ENCODE measurements at places on chromosomes 13 and 19.

DNA sequence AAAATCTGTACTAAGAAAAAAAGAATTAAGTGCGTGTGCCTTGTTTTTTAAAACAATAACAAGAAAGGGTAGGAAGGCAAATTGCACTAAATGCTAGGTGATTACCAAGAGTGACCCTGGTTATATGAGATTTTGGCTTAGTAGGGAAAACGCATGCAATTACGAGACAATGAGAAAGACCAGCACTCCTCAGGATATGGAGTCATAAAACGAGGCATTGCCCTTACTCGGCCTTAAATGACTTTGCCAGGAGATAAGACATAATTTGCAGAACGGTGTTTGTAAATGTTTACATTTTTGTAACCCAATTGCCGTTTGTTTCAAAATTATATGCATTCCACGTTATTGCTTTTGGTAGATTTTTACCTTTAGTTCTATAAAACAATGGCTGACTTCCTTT is 179.8 kb downstream of the RBM26 start:
- DNase-seq = no peak

- no peak for DNase-seq
Measured at GRCh38 chr19:37565370-37565669, 29.3 kb downstream of the ZNF571 start.

GRCh38 chr13:59261928-59262488 is 901.7 kb downstream of the DIAPH3 start:
- no peak for DNase-seq

GRCh38 chr19:51009061-51009891 is 7.9 kb upstream of the KLK8 start:
- DNase-seq = no peak

DNA sequence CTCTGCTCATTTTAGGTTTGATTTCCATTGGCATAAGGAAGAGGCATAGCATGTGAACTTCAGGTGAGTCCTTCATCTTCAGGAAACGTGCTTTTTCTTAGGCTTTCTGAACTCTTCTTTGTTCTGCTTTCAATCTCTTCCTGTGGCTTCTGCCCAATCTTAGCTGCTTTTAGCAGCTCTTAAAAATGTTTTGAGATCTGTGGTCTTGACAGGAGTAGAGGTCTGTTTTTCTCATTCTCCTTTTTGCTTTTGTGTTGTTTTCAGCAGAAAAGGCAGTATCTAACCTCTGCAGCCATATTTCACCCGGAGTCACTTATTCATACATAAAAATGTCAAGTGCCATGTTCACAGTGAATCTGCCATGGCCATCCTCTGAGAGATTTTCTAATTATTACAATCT is 120.3 kb downstream of the LIG4 start:
- no peak for DNase-seq

- DNase-seq = no peak
Measured at GRCh38 chr13:68897331-68897928, 1210.2 kb upstream of the ATXN8OS start.

DNA sequence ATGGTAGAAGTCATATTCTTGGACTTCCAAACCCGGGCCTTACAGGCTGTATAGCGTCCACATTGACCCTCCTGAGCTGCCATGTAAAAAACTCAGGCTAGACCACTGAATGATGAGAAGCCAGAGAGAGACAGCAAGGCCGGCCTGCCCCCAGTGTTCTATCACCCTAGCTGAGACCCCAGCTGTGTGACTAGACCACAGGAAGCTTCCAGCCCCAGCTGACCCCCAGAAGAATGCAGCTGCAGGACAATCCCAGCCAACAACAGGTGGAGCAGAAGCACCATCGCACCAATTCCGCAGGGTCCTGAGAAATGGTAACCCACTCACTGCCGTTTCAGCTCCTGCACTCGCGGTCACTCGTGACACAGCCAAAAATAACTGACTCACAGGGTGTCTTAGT is 2.9 kb upstream of the ATP11A start:
- DNase-seq = no peak

DNA sequence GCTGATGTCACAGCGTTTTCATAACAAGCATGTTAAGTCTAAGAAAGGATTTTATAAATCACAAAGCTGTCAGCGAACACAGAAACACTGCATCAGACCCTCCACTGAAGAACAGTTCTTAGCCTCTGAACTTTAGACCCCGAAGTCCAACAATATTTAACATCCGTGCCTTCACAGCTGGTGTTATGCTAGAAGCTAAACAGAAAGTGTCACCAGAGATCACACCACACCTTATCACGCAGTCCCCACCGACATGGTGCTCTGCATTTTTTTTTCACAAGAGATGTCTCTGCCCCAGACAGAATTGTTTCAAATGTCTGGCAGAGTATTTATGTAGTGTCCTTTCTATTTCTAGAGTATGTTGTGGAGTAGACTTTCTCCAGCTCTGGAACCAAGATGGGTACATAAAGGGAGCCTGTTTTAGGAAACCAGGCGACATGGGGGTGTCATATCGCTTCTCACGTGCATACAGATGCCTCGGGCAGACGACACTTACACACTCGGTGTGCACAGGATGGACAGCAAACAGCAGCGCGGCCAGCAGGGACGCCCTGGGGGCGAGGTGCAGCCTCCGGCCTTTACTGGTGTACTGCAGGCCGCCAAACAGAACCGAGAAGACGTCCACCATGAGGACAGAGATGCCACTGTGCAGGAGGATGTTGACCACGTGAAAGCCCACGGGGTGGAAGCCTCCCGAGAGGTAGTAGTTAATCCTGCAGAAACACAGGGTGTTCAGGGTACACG is 12.0 kb downstream of the TMTC4 start:
- DNase-seq = no peak

DNA sequence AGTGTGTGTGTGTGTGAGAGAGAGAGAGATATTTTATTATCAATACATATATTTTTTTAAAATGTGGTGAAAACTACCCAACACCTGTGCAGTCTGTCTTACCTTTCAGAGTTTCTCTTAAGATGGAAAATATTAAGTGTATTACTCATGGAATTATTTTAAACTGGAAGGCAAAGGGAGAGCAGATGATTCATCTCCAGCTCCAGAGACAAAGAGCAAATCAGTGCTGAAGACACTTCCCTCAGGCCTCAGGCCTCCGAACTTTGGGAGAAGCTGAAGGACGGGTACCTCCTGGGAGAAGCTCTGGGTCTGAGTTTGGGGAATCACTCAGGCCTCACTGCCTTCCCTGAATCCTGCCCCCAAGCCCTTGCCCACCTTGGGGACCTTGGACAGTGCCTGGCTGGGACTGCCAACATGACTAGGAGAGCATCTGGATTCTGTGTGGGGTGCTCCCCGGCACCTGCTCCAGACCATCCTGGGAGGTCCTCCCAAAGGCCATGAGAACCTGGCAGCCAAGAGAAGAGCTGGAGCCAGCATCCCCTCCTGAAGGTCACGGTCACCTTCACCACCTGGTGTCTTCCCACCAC is 170.4 kb upstream of the UBL3 start:
- no peak for DNase-seq

GRCh38 chr19:3976495-3977241 is 5.8 kb upstream of the DAPK3 start:
- DNase-seq = peak; percentile 21

DNA sequence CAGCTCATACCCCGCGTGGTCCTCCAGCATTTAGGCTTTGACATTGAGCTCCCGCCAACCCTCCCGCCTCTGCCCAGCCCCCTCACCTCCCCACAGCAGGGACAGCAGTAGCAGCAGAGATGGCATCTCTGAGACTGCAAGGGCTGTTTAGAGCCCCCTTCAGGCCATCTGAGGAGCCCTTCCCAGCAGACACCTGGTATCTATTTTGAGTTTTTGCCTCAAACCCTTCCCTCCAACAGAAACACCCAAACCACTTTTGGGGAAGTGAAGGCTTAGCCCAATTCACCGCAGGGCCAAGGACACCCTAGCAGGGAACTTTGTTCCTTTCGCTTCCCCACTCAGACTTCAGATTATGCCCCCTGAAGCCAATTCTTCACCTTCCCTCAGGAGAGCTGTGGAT is 6.3 kb upstream of the ZNF175 start:
- DNase-seq = no peak

GRCh38 chr19:17205237-17206140 is 9.7 kb upstream of the USE1 start:
- peak; percentile 61 for DNase-seq

GRCh38 chr19:2240881-2241760 is 4.5 kb downstream of the SF3A2 start:
- DNase-seq = no peak

DNA sequence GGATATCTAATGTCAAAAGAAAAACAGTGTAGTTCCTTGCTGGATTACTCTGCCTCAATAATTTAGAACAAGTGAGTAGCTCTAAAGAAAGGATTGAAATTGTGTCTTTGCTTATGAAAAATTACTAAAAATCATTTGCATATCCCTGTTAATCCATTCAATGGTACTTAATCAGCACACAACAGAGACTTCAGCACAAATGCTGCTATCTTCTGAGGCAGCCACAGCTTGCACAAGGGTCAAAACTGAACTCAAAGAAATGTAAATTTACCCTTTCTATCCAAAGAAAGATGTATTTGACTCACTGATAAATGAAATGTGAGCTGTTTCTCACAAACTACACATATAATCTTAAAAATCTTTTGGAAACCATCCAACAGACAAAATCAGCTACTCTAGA is 116.2 kb downstream of the LHFPL6 start:
- no peak for DNase-seq

- peak; percentile 46 for DNase-seq
Measured at GRCh38 chr19:10884274-10884673, 12.9 kb downstream of the CARM1 start.

GRCh38 chr13:74287724-74288169 is 153.5 kb upstream of the KLF12 start:
- peak; percentile 46 for DNase-seq

DNA sequence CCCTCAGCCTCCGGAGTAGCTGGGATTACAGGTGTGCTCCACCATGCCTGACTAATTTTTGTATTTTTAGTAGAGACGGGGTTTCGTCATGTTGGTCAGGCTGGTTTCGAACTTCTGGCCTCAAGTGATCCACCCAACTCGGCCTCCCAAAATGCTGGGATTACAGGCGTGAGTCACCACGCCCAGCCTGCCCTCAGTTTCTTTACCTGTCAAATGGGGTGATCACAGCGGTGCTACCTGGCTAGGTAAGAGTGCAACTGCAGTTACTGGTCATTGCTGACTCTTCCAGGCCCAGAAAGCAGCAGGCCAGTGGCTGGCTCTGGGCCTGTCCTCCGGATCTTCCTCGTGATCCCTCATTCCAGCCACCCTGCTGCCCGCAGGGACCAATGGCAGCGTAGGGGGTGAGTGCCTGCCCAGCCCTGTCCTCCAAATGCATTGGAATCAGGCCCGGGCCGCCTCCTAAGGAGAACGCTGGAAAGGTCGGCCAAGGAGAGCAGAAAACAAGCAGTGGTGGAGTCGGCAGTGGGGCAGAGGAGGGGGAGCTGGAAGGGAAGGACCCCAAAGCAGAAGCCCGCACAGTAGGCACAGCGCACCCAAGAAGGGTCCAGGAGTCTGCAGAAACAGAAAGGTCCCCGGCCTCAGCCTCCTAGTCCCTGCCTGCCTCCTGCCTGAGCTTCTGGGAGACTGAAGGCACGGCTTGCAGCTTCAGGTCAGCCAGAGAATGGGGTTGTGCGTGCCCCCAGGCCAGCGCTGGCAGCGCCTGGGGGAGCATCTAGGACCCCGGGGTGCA is 1.8 kb upstream of the SLC27A1 start:
- no peak for DNase-seq

DNA sequence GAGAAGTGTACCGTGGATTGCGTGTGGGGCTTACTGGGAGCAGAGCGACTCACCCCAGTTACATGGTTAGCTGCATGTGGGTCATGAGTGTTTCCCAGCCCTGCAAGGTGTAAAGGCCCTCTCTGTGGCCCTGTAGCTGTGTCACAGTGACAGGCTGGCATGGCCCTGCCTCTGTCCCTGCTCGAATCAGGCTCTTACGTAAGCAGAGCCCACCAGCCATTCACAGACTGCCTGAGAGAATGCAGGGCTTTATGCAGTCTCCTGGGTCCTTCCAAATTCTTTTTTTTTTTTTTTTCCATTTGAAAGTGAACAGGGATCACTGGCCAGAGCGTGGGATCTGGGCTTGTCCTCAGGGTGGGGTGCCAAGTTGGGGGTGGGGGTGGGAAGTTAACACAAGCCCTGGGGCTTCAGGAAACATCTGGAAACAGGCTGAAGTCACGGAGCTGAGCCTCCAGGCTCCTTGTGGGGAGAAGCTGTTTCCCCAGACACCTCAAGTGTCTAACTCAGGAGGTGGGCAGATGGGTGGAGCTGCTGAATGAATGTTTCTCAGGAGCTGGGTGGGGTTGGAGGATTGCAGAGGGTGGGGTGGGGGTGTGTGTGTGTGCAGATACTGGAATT is 13.4 kb downstream of the TECR start:
- DNase-seq = peak; percentile 45

GRCh38 chr19:43546581-43546980 is 13.6 kb downstream of the ZNF575 start:
- DNase-seq = no peak

- no peak for DNase-seq
Measured at GRCh38 chr13:99311748-99312492, 4.7 kb upstream of the GPR183 start.

DNA sequence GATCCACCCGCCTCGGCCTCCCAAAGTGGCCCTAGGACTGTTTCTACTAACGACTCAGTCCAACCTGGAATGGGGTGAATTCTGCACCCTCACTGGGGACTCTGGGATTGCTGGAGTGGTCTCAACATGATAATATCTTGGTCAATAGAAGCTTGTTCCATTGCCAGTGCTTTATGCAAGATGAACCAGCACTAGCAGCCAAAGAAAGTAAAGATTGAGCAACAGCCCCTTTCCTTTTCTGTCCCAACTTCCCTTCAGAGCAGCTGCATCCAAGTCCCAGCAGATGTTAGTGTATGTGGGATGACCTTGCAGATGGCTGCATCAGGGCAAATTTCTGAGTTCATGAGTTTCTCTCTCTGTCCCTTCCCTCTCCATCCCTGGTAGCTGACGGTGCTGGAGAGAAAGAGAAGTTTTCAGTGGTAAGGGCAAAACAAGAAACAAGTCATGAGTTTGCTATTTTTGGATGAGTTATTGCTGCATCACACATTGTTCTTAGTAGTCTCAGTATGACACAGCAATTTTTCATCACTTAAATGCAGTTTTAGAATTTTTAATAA is 183.6 kb upstream of the EDNRB start:
- DNase-seq = no peak

DNA sequence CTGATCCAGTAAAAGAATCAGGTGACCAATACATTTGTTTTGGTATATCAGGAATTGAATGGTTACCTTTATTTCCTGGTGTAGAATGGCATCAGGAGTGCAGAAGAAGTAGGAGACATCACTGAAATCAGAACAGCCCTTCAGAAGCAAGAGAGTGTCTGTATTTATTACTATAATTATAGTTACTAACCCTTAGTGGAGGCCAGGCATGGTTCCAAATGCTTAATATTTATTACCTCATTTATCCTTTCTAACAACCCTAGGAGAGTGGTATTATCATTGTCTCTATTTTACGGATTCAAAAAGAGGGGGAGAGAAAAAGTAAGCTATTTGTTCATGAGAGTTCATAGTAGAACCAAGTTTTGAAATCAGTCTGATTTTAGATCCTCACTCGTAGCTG is 1292.9 kb downstream of the PCDH9 start:
- no peak for DNase-seq

DNA sequence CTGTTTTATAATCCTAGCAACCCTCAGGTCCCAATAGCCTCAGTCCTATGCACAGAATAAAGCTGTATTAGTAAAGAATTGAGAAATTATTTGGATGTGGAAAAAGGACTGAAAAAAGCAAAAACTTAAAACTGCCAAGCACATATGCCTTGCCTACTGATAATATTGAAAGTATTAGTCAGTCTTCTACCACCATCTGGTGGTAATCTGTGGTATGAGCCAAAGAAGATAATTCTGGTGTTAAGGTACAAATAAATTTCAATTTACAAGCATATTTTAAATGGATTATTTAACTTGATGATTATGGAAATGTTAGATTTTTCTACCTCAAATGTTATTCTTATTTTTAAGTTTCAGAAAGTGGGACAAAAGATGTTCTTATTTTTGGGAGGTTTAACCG is 460.3 kb upstream of the KLHL1 start:
- peak; percentile 2 for DNase-seq

All from Daoy (cell line).